ENCODE measurements at places on chromosomes 3 and 15.
A peak's percentile ranks its signal among the peaks of the same experiment; 100 is the strongest.

GRCh38 chr3:16183082-16183481, 8.6 kb downstream of the GALNT15 start:
- no peak for DNase-seq

- no peak for DNase-seq
These were observed 37.9 kb downstream of the ATP1B3 start for GRCh38 chr3:141914311-141914710.

DNA sequence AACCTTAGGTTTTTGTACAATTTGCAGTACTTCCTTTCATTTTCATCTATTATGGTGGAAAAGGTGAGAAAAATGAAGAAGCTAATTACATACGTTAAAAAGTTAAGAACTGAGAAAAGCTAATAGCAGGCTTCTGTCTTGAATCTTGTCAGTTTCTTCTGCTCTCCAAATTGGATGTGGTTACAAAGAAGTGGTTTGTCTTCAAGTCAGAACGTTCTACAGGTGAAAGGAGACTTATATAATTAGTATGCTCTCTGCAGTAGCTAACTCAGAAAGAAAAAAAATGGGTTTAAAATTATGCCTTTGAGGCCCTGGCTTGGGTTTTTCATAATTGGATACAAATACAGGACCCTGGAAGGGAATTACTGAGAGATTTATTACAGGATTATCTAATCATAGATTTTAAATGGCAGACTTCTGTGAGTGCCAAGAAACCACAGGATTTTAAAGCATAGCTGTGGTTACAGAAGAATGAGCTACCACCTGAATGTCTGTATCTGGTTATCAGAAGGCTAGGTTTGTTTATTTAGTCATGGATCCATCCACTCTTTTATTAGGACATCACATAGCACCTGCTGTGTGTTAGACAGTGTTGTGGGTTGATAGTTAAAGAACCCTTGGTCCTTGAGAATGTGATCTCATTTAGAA, 528.1 kb upstream of the MCTP2 start:
- no peak for DNase-seq

DNA sequence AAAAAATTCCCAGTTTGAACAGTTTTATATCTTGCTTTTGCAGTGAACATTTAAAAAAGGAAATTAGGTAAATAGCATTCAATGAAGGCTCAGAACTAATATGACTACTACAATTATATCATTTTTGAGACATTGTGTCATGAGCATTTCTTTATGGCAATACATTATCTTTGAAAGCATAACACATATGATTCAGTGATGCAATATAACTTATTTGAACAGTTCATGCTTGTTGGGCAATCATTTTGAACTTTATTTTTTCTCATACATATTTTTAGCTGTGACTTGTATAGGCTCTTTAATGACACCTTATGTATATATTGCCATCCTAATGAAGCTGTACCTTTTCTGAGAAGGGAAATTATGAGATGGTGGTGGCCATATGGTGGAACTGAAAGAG, 828.6 kb upstream of the NR2F2 start:
- no peak for DNase-seq

- DNase-seq: no peak
These were observed 354.5 kb downstream of the CACNA2D3 start for GRCh38 chr3:54476891-54477290.

DNA sequence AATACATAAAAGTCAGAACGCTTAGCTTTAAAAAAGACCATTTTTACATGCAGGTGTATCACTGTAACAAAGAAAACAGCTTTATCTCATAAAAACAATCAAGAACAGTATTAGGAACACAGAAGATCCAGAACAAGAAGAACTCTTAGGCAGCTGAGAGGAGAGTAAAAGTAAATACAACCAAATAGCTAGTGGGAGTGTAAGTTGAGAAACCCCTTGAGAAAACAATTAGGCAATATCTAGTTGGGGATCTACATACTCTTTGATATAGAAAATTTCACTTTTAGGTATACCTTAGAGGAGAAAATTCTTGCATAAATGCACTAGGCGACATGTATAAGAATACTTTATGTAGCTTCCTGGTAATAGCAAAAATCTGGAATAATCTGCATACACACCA, 7.5 kb downstream of the TMF1 start:
- DNase-seq: no peak

DNA sequence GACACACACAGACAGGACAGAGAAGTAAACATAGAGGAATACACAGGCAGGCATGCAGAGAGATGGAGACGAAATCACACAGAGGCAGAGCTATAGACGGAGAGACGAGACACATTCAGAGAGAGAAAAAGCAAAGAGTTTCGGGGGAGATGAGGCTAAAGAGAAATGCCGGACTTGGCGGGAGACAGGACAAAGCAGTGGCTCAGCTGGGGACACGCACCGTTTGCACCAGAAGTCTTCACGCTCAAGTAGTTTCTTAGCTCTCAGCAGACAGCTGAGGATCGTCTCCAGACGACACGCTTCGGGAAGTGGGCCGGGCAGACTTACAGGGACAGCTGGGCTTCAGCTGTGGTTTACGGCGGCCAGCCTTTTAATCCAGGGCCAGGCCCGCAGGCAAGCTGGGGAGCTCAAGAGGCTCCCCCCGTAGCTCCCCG, 56.2 kb upstream of the DLG1 start:
- DNase-seq: peak; percentile 61

DNA sequence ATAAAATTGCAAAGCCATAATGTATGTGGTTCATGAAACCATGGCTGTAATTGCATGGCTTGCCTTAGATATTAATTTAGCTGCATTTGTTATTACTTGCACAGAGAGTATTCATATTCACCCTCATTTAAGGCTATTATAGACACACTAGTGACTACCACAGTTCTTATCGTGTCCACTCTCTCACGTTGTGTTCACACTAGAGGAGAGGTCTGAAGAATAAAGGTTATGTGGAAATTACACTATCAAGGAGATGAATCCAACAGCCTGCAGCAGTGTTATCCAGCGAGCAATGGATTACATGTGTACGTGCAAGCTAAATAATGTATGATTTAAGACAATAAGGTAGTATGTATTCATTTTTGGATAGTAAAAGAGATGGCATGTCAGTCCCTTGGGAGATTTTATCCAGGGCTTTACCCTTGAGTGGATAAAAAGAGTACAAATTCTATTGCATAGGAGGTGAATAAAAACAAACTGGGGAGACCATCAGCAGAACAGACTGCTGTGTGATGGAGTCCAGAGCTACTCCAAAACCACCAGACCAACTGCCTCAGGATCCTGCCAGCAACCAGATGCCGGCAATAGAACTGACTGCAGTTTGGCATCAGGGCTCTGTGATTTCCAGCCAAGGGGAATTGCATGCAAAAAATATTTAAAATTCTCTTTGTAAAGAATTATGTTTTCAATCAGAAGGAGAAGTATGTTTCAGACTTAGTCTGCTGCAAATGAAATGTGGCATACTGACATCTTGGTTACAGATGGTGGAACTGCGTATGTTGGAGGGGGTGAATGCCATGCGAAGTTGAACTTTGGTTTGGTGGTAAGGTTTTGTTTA, 146.6 kb downstream of the RBMS3 start:
- no peak for DNase-seq

GRCh38 chr3:47523310-47524073, 10.0 kb upstream of the ELP6 start:
- DNase-seq: no peak

GRCh38 chr3:52925405-52926313, 28.3 kb upstream of the STIMATE start:
- DNase-seq: no peak

DNA sequence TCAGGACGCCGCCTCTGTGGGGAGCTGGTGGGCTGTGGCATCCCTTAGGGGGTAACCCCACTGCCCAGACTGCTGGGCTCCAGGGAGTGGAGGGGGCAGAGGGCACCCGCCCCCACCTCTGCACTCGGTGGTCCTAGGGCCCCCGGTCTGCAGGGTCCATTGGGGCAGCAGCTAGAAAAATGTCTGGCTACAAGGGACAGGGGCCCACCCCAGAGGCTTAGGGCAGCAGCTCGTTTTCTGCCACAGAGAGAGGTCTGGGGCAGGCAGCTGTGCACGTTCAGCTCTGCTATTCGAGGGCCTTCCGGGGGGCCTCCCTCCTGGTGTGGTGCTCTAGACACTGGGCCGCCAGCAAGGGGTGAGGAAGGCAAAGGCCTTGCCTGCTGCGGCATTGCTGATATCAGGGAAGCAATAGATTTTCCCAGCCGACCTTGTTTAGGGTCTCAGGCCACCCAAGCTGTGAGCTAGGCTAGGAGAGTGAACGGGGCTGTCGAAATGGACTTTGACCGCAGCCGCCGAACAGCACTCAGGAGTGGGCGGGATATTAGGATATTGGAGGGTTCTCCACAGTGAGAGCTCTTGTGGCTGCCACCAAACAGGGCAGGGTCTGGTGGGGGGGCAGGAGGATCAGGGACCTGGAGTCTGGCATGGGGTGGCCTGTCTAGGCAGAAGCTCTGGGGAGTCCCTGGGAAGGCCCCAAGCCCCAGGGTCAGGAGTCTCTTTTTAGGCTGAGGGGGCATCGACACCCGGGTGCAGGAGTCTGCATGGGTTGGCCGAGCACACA, 61.4 kb upstream of the KLF13 start:
- DNase-seq: no peak

DNA sequence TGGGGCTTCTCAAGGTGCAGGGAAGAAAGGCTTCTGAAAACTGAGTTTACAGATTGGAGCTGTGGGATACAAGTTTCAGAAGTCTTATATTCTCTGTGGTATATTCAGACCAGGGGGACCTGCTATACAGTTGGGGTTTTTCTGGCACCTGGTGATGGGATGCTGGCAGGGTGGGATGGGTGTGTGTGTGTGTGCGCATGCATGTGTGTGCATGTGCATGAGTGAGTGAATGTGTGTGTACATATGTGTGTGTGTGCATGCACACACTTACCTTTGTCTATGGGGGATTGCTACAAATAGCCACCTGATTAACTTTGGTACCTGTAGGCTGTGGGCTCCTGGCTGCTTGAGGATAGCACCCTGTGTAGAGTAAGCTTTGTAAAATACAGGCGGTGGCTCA, 131.4 kb downstream of the PDCD6IP start:
- DNase-seq: no peak

GRCh38 chr15:70039917-70040316, 57.8 kb downstream of the TLE3 start:
- DNase-seq: no peak

- DNase-seq: no peak
These were observed 481 bp upstream of the CRYBG3 start for GRCh38 chr3:97821287-97821773.

DNA sequence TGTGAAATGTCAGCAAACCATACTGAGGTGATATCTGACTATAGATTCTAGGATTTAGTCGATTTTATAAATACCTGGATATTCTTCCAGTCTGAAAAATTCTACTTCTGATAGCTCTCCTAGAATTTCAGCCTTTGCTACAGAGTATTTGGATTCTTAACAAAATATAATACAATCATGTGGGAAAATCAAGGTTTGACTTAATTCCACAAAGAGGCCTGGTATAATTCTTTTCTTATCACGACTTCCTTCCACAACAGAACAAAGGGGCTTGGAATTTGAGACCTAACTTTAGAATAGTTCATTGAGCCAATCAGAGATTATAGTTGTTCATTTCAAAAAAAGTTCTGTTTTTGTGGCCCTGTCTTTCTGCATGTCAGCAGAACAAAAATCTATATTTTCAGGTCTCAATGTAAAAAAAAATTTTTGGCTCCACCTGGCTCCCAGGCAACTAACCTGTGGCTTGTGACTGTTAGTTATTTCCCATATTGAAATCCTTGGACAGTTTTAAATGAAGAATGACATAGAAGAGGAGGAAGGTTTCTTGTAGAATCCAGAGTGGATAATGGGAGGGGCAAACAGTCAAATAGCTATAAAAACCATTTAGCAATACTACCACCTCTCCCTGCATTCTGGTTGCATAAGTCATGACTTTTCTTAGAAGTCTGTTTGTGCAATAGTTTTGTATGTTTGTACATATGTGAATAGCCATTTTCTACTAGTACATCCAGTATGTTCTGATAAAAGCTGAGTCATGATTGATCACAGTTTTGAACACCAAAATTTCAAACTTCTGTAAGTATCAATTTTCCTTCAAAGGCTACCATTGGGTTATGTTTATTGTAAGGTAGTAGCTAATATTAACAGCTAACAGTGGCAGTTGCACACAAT, 4.0 kb downstream of the TM4SF1 start:
- no peak for DNase-seq

All from globus pallidus (tissue), 1 donor.